ENCODE measurements at places on chromosomes 12 and 14.

DNA sequence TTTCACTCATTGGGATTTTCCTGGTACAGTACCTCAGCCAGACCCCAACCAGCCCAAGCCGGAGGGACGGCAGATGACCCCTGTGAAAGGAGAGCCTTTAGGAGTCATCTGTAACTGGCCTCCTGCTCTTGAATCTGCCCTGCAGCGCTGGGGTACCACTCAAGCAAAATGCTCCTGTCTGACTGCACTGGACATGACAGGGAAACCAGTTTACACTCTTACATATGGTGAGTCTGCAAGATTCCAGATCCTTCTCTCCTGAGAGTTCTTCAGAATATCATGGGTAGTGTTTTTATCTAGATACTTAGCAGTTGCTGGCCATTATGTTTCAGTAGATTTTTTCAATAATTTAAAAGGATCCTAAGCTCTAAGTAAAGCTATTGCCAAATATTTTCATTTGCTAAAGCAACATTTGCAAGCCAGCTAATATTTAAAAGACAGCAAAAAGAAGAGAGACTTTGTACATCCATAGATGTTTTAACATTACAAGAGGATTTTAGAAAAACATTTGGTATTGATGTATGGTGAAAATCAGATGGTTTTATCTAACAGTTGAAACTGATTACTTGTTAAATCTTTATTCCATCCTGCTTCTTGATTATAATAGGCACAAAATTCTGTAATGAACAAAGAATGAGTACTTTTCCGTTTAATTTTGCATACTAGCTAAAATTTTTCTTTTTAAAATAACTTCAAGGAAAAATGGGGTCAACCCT is 85.1 kb upstream of the ATF1 start:
- DNase-seq: no peak

GRCh38 chr12:51949342-51950030 is 2.0 kb upstream of the ACVR1B start:
- no peak for DNase-seq

- DNase-seq: peak; percentile 35
Observed at GRCh38 chr14:101707068-101707842, 54.3 kb upstream of the PPP2R5C start.

DNA sequence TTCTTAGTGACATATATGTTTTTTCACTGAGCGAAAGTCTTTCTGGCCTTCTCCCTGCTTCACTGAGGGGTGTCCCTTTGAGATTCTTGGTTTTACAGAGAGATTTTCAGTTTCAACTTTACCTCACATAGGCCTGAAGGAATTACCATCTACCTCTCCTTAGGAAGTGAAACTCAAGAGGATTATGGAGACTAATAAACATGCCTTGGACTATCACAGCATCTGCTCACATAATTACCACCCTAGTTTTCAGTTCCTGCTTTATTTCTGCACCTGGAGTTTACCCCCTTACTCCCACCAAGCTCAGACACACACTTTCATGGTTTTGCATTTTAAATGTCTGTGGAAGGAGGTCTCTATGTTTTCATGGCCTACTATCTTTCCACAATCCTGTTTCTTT is 118.3 kb upstream of the SCAF11 start:
- peak; percentile 88 for DNase-seq

DNA sequence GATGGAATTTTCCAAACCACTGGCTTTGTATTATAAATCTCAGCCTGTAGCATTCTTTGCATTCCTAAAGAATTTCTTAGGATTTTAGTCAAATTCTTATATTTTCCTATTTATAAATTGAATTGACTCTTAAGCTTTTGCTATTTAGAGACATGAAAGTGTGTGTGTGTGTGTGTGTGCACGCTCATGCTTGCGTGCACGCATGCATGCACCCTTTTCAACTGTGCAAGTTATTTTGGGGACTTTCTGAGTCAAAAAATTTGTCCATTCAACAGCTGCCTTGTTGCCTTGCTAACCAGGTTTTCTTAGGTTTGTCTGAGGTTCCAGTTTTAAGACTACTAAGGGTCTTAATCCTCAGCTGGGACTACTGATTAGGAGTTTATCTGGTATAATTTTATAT is 42.6 kb downstream of the GPATCH2L start:
- peak; percentile 36 for DNase-seq

All from GM06990 (cell line).